ENCODE measurements at places on chromosomes 12 and 14. TPM values are rescaled to one million over a fixed set of nuclear protein-coding genes. Genes with fewer than 3 reads are reported as not detected.

The ESPL1 gene
- total RNA-seq: 4.8 TPM

The TMEM229B gene
- total RNA-seq: 0.64 TPM

The NPFF gene
- total RNA-seq: not detected

The LRRC10 gene
- total RNA-seq: not detected

The NRIP2 gene
- total RNA-seq: 0.86 TPM

The DENND5B gene
- 11.6 TPM for total RNA-seq

The WSCD2 gene
- total RNA-seq: under 0.01 TPM

The MYO1H gene
- not detected for total RNA-seq

The PLA2G1B gene
- not detected for total RNA-seq

The CKB gene
- 9.0 TPM for total RNA-seq

The PRB2 gene
- total RNA-seq: not detected

The AKAP3 gene
- 1.3 TPM for total RNA-seq

The TMEM233 gene
- not detected for total RNA-seq

The SMCO2 gene
- not detected for total RNA-seq

The TMEM106C gene
- 60.2 TPM for total RNA-seq

The PROX2 gene
- total RNA-seq: under 0.01 TPM

The GPR84 gene
- not detected for total RNA-seq

The AMDHD1 gene
- total RNA-seq: not detected

The ZBTB42 gene
- total RNA-seq: 4.3 TPM

The CCDC60 gene
- total RNA-seq: not detected

The PMCH gene
- total RNA-seq: not detected

Measured in fibroblast of villous mesenchyme (primary cell).